ENCODE measurements at places on chromosomes 7 and 10.

DNA sequence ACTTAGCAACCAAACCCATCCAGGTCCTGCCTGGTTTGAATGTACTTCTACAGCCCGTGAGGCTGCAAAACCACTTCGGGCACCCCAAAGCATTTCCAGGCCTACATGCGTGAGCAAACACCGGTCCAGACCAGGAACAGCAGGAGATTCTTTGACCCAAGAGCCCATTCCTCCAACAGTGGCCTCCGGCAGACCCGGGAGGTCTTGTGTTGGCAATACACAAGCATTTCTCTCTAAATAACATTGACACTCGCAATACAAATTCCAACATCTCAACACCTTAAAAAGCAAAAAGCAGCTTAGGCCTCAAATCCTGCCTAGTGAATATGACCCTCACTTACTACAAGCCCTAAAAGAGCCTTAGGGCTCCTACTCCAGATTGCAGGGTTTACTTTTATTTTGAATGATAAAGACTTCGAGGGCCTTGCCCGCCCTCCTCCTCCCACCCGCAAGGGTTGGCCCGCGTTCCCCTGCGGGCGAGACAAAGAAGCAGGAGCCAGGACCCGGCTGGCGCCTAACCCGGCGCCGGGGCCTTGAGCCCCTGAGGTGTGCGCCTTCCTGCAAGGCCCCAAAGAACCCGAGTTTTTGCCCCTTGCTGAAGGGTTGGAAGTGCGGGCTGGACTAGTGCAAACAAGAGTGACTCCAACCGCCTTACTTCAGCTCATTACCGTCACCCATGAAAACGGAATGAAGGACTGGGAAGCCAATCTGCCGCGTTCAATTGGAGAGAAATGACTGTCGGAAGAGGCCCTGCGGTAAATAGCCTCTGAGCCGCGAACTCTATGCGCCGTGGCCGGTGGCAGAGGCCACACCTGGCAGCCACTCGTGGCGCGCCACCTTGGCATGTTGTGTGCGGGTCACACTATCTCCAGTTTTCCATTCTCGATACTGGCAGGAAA is 3.4 kb upstream of the DLX6 start:
- no peak for DNase-seq

DNA sequence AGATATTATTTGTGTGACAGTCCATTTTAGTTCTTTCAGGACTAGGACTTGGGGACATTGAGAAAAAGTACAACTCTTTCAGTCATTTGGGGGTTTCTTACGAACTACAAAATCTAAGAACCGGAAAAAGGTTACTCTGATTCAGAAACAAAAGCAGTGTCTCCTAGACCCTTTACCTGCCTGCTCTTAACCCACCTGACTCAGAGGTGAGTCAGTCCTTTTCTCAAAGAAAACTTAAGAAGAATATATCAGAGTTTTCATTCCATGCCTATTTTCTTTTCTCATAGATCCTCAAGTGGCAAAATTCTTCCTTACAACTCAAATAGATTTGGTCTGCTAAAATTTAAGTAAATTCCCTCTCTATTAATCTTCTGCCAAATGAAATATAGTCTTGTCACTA is 114.9 kb upstream of the PTN start:
- no peak for DNase-seq

DNA sequence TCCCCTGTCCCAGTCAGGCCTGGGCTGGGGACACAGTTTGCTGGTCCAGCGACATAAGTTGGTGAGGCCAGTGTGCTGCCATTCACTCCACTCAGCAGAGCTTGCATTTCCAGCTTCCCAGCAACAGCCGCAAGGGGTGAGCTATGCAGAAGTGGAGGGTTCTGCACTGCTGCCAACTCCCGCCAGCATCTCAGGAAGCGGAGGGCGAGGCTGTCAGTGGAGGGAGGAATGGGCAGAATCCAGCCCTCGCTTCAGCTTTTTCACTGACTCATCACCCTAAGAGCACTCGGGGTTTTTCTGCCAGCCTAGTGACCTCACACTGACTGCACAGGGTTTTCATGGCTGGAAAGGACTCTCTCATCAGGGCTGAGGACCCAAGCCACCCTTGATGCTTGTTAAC is 625.1 kb upstream of the MKI67 start:
- no peak for DNase-seq

DNA sequence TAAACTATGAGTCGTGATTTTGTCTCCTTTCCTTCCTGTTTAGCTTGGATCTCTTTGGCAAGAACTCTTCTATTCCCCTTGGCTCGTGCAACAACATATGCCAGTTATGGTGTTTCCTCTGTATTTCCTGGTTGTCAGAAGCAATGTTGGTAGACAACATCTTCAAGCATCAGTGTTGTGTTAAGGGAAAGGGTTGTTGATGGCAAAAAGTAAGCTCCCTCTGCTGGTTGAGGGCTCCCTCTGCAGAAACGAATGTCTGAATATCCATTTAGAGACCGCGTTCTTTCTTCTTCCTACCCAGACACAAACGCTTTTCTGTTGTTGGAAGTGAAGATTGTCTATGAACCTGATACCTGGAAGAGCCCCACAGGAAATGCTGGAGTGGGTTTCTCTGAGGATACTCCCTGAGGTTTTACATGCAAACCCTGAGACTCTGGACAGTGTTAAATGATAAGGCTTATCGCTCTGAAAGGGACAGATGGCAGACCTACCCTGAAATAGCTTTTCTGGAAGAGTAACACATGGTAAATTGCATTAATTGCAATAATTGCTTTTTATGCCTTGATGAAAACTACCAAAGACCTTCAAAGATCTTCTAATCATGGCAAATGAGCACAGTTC is 23.5 kb upstream of the C1QL3 start:
- DNase-seq: peak; percentile 56

- DNase-seq: no peak
Observed at GRCh38 chr10:124739119-124739921, 4.9 kb downstream of the FAM53B start.

- DNase-seq: no peak
Observed at GRCh38 chr7:111108000-111108399, 17.1 kb downstream of the LRRN3 start.

- no peak for DNase-seq
Observed at GRCh38 chr7:113414401-113415035, 296.2 kb upstream of the SMIM30 start.

GRCh38 chr10:61169294-61169693 is 225.3 kb upstream of the RHOBTB1 start:
- DNase-seq: no peak

DNA sequence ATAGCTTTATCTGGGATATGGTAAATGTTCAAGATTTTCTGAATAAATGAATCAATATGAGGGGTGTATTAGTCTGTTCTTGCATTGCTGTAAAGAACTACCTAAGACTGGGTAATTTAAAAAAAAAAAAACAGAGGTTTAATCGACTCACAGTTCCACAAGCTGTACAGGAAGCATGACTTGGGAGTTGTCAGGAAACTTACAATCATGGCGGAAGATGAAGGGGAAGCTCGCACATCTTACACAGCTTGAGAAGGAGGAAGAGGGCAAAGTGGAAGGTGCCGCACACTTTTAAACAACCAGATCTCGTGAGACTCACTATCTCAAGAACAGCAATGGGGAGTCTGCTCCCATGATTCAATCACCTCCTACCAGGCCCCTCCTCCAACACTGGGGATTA is 32.5 kb upstream of the OTUD1 start:
- no peak for DNase-seq

DNA sequence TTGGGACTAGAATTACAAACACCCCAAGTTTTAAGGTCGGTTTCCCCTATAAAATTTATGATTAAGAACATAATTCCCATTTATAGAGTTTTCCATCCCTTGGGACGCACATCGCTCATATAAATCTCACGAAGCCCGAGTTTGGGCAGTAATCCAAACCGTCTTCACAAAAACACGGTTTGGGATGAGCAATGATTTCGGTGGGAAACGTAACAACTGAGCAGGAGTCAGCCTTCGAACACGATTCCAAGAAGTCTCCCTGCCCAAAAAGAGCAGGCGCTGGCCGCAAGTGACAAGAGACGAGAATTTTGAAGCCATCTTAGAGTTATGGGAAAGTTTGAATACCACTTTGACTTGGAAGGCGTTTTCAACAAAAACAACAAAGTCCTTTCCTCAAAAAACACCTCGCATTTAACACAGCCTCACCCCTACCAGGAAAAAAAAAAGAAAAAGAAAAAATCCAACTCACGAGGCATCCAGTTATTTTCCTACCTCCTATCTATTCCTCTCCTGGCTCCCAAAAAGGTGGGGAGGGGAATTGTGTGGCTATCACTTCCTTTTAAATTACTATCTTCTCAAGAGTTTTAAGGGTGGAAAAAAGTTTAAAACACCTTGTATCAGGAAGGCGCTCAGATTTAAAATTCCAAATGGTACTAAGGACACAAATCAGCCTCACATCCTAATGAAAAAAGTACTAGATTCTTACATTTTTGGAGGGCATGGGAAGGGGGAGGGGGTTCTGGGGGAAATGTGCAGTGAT is 1.6 kb downstream of the SEPHS1 start:
- DNase-seq: peak; percentile 7

- DNase-seq: no peak
Observed at GRCh38 chr10:70433581-70434280, 7.8 kb downstream of the NODAL start.

DNA sequence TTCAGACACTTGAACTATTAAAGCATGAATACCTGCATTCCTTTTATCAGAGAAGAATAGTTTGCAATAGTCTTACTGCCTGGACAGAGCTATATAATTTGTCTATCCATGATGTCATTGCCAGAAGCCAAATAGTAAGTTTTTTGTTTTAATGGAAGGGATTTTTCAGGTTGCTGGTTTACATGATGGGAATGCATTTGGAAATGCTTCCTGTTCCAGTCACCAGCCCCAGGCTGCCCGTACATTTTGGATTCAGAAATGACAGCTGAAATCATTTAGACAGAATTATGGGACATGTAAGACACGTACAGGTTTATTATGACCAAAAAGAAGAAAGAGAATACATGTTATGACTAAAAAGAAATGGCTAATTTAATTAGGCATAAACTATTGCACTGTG is 293.1 kb downstream of the CDK14 start:
- DNase-seq: peak; percentile 15

GRCh38 chr10:50536617-50537240 is 87.0 kb downstream of the SGMS1 start:
- no peak for DNase-seq

- DNase-seq: no peak
Observed at GRCh38 chr10:114376523-114376922, 27.8 kb downstream of the AFAP1L2 start.

DNA sequence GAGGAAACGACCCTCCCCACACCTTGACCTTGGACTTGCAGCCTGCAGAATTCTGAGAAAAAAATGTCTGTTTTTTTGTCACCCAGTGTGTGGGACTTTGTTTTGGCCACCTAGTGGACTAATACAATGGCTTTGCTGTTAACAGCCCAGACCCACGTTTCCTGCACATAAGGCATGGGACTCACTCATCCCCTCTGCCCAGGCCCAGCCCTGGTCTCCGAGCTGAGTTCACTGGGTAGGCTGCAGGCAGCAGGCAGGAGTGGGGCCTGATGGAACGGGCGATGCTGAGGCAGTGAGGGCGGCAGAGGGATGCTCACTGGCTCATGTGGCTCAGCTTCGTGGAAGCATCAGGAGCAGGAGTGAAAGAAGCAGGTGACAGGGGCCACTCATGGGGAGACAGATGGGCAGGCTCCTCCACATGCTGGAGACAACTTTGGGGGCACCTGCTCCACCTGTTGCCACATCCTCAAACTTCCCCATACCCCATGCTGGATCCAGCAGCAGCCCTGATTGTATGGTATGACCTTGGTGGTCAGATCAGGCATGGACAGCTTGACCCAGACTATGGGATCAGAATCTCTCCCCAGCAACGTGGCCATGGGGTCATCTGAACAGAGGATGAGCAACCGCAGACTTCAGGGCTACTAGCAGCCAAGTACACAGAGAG is 65.8 kb upstream of the ANTXRL start:
- DNase-seq: no peak

- no peak for DNase-seq
Observed at GRCh38 chr10:129909531-129910256, 54.4 kb downstream of the EBF3 start.

GRCh38 chr10:47187592-47187991 is 112.4 kb upstream of the GDF10 start:
- no peak for DNase-seq

DNA sequence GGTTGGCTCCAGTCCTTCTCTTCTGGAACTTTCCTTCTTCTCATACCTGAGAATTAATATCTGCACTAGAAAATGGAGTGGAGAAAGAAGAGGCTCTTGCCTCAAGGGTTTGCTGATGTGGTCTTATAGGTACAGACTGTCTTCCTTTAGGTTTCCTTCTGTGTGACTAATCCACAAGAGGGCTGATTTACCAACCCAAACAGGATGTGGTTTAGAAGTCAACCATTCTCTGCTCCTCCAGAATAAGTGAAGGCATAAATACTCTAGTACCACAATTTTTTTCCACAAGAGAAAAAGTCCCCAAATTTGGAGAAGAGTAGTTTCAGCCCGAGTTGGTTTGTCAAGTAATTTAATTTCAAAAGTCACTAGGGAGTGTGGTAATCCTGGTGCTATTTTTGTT is 85.8 kb downstream of the NRP1 start:
- no peak for DNase-seq

- DNase-seq: no peak
Observed at GRCh38 chr10:7832060-7832459, 13.8 kb downstream of the TAF3 start.

DNA sequence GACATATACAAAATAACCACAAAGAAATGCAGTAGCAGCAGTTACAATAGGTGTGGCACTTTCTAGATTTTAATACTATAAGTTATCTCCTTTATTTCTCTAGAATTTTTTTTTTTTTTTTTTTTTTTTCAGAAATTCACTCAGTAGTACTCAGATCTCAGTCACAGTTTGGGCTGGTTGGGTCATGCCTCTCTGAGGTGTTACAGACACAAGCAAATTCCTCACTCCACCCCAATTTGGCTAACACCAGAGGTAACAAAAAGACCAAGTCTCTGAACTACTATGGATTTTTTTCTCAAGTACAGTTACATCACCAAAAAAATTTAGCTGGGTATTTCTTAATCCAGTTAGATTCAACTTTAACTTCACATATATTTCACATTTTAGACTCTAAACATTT is 985.1 kb upstream of the LRRN3 start:
- DNase-seq: no peak

DNA sequence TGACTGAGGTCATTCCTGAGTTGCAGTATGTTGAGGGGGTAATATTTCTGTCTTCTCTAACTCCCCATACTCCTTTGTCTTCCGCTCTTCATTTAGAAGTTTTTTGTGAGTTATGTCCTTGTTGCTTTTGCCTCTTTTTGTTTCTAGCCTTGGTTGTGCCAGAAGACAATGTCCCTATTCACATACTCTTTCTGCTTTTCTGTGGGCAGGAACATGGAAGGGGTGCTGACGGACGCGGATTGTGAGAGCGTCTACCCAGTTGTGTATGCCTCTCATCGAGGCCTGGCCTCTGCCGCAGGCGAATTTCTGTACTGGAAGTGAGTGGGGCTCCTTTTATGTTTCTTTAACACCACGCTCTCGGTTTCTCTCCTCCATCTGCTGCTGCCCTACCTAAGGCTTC is 20.5 kb downstream of the STAG3 start:
- DNase-seq: no peak
